NCI-H1417 treated with DMSO at 0.1 percent for 48 hours (cell line): ENCODE measurements at places on chromosomes 5 and 9.

- no peak for DNase-seq
Measured at GRCh38 chr5:83524345-83524744, 52.8 kb downstream of the VCAN start.

GRCh38 chr5:3099954-3100353 lies 348.5 kb upstream of the IRX2 start:
- no peak for DNase-seq

GRCh38 chr5:127762412-127762811 lies 59.2 kb downstream of the CCDC192 start:
- no peak for DNase-seq

GRCh38 chr9:12318732-12319685 lies 374.2 kb upstream of the TYRP1 start:
- no peak for DNase-seq

- DNase-seq = no peak
Measured at GRCh38 chr5:16663840-16664239, 47.0 kb upstream of the RETREG1 start.

DNA sequence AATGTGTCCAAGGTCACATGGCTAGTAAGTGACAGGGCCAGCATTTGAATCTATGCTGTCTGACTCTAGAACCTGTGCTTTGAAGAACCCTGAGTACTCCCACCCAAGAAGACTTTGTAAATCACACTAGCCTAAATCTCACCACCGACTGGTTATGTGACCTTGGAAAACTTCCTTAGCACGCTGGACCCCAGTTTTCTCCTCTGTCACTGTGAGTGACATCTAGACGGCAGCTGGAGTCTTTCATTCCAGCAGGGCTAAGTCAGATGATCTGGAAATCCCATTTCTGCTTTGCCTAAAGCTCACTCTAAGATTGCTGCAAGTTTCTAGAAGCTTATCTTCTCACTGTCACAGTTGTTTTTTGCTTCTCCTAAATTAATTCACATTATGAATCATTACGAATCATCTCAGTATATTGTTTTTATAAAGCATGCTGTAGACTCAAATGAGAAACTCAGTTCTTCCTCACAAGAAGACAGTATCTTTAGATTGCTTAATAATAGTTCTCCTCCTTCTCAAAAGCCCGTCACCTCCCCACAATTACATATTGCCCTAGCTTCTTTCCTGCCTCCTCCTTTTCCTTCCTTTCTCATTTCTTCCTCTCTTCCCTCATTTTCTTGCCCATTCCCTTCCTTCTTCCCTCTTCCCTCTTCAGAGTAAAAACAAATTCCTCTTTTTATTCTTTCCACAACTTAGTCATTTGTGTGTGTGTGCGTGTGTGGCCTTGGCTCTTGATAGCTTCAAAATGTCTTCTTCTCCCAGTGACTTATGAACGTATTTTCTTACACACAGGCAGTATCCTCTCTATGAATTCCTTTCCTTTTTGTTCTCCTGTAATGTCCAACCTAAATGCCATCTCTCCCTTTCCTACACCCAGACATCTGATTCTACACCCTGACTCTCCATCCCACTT lies 16.8 kb downstream of the ALDOB start:
- DNase-seq = no peak

GRCh38 chr9:109020581-109021511 lies 7.5 kb upstream of the CTNNAL1 start:
- DNase-seq = no peak

DNA sequence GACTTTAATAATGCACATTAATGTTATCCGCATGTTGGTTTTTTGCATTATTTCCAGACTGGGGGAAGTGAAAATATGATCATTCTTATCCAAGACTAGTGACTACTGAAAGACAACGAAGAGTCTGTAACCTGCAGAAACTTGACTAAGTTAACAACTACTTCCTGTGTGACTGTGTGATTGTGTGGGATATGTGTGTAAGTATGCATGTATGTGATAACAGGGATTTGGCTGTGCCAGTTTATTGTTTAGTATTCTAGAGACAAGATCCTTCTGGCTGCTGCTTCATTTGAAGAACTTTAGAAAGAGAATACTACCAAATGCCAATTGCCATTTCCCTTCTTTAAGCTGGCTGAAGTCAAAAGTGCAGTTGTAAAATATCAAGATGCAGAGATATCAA lies 375.7 kb upstream of the PRR16 start:
- DNase-seq = no peak

- no peak for DNase-seq
Measured at GRCh38 chr9:107976767-107977166, 487.2 kb upstream of the KLF4 start.
